ENCODE measurements at places on chromosomes 5 and 9. TPM values are rescaled to one million over a fixed set of nuclear protein-coding genes. Genes with fewer than 3 reads are reported as not detected.

NXNL2 gene
- 1.3 TPM for total RNA-seq

GABRA1 gene
- total RNA-seq = not detected

GFPT2 gene
- total RNA-seq = 1.2 TPM

ADAMTSL1 gene
- total RNA-seq = not detected

TAS2R1 gene
- total RNA-seq = not detected

TXNDC8 gene
- not detected for total RNA-seq

C6 gene
- total RNA-seq = 6.1 TPM

CDKN2A gene
- total RNA-seq = not detected

CCNJL gene
- 7.6 TPM for total RNA-seq

Data from A673 (cell line).